GM12878 (cell line): ENCODE measurements at places on chromosomes 13 and 19. TPM values are rescaled to one million over a fixed set of nuclear protein-coding genes. Genes with fewer than 3 reads are reported as not detected.

GRCh38 chr19:46600384-46601317 lies 479 bp upstream of the CALM3 start:
- no peaks in the 10 kb centered on the region for H3K27me3 ChIP-seq
- H3K36me3 ChIP-seq, result peaks cover 4% of the 10 kb centered on the region
- peak; percentile 85 for DNase-seq

DNA sequence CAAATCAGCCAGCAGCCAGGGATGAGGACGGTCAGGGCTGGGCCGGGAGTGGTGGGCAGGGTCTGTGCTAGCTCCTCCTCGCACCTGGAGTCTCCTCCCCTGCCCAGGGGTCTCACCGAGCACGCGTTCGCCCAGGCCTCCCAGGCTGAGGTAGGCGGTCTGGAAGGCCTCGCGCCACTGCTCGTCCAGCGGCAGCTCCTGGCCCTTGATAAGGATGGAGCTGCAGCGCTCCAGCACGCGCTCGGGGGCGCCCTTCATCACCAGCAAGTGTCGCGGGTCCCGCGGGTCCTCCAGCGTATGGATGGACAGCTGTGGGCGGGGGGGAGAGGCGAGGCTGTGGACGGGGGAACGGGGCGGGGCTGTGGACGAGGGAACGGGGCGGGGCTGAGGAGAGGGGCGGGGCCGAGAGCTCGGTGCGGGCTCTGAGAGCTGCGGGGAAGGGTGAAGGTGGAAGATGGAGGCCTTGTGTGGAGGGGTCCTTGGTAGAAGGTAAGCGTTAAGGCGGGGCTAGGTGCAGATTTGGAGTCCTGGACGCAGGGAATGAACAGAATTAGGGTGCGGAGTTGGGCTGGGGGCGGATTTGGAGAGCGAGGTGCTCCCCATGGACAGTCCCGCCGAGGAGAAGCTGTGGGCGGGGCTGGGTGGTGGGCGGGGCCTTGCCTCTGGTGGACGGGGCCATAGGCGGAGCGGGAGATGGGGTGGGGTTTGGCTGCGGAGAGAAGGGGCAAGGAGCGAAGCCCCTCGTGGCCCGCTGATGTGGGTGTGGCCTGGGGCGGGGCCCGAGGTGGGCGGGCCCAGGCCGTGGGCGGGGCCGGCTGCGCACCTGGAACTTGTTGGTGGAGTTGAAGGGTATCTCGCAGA lies 5.7 kb downstream of the ATP4A start:
- H3K36me3 ChIP-seq, result no peaks in the 10 kb centered on the region
- DNase-seq, result no peak
- H3K27me3 ChIP-seq, result no peaks in the 10 kb centered on the region
- no peak overlapping the region for H3K27ac ChIP-seq
- H3K4me3 ChIP-seq, result peak overlapping the region; percentile 36; the same call in 1 of the 2 replicates
- H3K4me1 ChIP-seq, result peaks cover 30% of the 10 kb centered on the region

DNA sequence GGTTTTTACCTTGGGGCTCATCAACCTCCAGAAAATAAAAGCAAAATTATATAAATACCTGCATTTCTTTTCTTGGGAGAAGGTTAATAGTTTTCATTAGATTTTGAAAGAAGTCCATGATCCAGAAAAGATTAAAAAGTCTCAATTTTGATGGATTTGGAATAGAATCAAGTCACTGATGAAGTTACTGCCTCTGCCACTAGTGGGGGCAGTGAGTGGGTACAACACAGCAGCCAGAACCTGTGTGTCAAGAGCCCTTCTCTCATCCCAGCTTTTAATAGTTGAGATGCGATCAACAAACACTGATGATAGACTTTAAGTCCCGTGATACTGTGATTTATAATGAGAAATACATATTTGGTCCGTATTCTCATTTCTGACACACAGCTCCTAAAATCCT lies 686.7 kb downstream of the DIAPH3 start:
- no peak overlapping the region for H3K4me3 ChIP-seq
- no peaks in the 10 kb centered on the region for H3K4me1 ChIP-seq
- no peaks in the 10 kb centered on the region for H3K27me3 ChIP-seq
- no peaks in the 10 kb centered on the region for H3K36me3 ChIP-seq

- no peak for DNase-seq
- H3K27ac ChIP-seq, result no peak overlapping the region
- no peaks in the 10 kb centered on the region for H3K36me3 ChIP-seq
- H3K27me3 ChIP-seq, result no peaks in the 10 kb centered on the region
- no peaks in the 10 kb centered on the region for H3K4me1 ChIP-seq
Observed at GRCh38 chr13:108902405-108903155, 273.2 kb downstream of the MYO16 start.

GRCh38 chr19:16116067-16116466 lies 4.4 kb downstream of the RAB8A start:
- H3K4me1 ChIP-seq, result peaks cover 69% of the 10 kb centered on the region
- peaks cover 1% of the 10 kb centered on the region for H3K36me3 ChIP-seq
- DNase-seq, result no peak
- peak overlapping the region; percentile 35; the same call in 1 of the 2 replicates for H3K4me3 ChIP-seq

Gene SIRT2
- 22.4 and 22.9 TPM in 2 replicates for total RNA-seq

Gene NLRP4
- total RNA-seq, result not detected in 2 replicates
